ENCODE measurements at places on chromosomes 5 and 9. TPM values are rescaled to one million over a fixed set of nuclear protein-coding genes. Genes with fewer than 3 reads are reported as not detected.
A peak's percentile ranks its signal among the peaks of the same experiment; 100 is the strongest.

The GPRIN1 gene
- 1.7 TPM for total RNA-seq

GRCh38 chr9:136831002-136831719, 11.1 kb upstream of the AJM1 start:
- H3K27me3 ChIP-seq: no peaks in the 10 kb centered on the region
- H3K4me1 ChIP-seq: no peaks in the 10 kb centered on the region
- no peak overlapping the region for H3K4me3 ChIP-seq
- H3K27ac ChIP-seq: no peak overlapping the region
- DNase-seq: no peak
- H3K36me3 ChIP-seq: peaks cover 80% of the 10 kb centered on the region

GRCh38 chr5:82348784-82349425, 70.8 kb upstream of the RPS23 start:
- H3K27ac ChIP-seq: peak overlapping the region; percentile 25
- no peaks in the 10 kb centered on the region for H3K36me3 ChIP-seq
- H3K27me3 ChIP-seq: no peaks in the 10 kb centered on the region
- DNase-seq: no peak

- no peak for DNase-seq
- no peak overlapping the region for H3K27ac ChIP-seq
- no peaks in the 10 kb centered on the region for H3K27me3 ChIP-seq
- H3K4me1 ChIP-seq: no peaks in the 10 kb centered on the region
Measured at GRCh38 chr5:106737111-106737510, 933.6 kb downstream of the EFNA5 start.

DNA sequence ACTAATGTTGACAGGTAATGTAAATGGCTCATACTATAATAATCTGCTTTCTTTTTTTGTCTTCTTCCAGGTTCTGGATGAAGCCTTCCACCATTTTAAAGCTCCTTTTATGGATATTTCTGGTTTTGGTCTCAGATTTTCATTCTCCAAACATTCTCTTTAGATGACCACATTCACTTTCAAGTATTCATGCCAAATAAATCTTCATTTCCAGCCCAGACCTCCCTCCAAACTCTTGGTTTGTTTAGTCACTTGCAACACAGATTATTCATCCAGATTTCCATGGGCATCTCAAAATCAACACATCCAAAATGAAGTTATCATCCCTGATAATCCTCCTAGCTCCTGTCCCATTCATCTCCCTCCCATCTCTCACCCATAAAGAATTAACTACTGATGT, 40.3 kb upstream of the SVEP1 start:
- no peak for DNase-seq
- H3K4me1 ChIP-seq: peaks cover 4% of the 10 kb centered on the region

DNA sequence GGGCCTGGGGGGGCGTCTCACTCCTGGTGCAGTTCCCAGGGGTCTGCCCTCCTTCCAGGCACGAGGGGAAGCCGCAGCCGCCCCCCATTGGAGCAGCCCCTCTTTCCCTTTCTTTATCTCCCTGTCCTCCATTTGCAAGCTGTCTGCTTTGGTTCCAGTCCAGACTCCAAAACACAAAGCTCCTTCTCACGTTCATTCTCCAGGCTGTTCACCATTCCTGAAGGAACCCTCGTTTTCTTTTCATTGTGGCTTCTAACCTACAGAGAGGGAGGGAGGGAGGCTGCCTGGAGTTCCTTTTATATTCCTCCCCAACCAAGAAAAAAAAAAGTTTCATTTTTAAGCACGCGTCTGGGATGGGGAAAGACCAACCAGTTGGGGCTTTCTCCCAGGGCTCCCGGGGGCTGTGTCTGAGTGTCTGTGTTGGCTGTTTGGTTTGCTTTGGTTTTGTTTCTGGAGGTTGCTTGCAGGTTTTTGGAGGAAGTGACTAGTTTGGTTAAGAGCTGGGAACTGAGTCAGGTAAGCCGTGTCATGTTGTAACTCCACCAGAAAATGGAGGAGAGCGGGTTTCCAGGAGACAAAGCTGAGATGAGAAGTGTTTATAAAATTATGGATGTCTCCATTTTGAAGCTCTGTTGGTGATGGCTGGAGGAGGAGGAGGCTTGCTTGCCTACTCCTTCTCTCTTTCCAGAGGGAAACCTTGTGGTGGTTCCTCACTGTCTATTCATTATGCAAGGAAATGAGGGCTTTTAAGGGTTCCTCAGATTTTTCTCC, 1.6 kb downstream of the ZNF462 start:
- H3K27me3 ChIP-seq: peaks cover 7% of the 10 kb centered on the region
- H3K27ac ChIP-seq: peak overlapping the region; percentile 89
- no peaks in the 10 kb centered on the region for H3K36me3 ChIP-seq
- DNase-seq: no peak

DNA sequence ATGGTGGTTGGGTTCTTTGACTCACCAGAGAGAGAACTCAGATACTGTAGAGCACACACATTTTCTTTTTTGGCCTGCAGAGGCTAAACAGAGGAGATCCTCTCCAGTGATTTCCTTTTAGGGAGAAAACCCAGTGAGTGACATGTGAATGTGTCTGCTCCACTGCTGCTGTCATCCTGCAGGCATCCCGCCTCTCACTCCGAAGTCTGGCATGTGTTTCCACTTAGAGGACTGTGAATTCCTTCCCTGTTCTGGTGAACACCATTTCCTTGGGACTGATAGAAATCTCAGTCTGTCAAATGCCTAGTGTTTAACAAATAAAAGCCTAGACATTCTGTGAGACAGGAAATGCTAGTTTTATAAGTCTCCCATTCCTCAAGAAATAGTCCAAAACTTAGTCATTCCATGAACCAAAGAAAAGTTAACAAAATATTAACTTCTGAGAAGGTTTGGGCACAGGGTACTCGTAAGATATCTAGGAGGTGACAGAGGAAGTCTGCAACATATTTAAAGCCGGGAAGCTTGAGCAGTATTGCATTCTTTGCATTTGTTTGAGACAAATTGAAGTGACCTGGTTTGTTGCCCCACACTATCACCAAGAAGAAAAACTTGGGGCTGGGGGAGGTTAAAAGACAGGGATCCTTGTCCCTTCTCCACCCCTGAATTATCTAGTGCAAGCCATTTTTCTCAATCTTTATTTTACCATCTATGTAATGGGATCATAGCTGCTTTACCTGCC, 74.9 kb upstream of the NIPAL4 start:
- no peaks in the 10 kb centered on the region for H3K36me3 ChIP-seq
- no peak overlapping the region for H3K4me3 ChIP-seq
- H3K27ac ChIP-seq: peak overlapping the region; percentile 26
- no peak for DNase-seq

The SLC6A19 gene
- total RNA-seq: not detected

DNA sequence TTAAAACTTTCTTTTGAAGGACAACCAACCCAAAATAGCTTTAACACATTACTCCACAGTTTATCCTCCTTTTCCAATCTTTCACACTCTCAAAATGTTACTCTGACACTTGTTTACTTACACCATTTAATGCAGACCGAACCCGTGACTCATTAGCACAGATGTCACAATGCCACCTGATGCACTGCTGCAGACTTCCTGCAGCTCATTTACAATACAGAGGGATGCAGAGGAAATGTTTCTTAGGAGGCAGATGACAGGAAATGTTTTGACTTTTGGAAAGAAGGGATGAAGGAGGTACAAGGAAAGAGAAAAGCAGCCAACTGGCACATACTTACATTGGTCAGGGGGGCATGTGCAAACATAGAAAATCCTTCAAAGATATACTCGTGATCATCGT, 39.0 kb downstream of the DROSHA start:
- H3K27me3 ChIP-seq: no peaks in the 10 kb centered on the region
- no peak for DNase-seq
- H3K4me1 ChIP-seq: no peaks in the 10 kb centered on the region
- no peak overlapping the region for H3K4me3 ChIP-seq

The TCF7 gene
- 7.2 TPM for total RNA-seq

GRCh38 chr9:22383718-22384117, 62.9 kb upstream of the DMRTA1 start:
- DNase-seq: no peak
- H3K4me3 ChIP-seq: no peak overlapping the region
- H3K27ac ChIP-seq: no peak overlapping the region
- no peaks in the 10 kb centered on the region for H3K4me1 ChIP-seq
- no peaks in the 10 kb centered on the region for H3K36me3 ChIP-seq

GRCh38 chr9:38331141-38331540, 61.4 kb upstream of the ALDH1B1 start:
- H3K4me1 ChIP-seq: no peaks in the 10 kb centered on the region
- no peaks in the 10 kb centered on the region for H3K27me3 ChIP-seq
- no peak overlapping the region for H3K27ac ChIP-seq
- DNase-seq: no peak

DNA sequence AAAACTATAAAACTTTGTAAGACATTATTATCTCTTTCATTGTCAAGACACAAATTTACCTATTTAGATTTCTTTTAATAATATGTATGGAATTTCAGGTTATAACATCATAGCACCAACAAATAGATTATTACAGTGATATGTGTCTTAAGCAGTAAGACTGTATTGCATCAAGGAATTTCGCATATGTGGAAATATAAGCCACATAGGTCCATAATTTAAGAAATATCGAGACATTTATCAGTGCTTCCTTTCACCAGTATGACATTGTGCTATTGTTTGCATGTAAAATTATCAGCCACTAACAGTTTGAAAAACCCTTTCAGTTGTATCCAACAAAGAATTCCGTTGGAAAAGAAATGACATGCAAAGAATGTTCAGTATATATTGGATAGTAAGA, 186.7 kb upstream of the RASA1 start:
- H3K27ac ChIP-seq: no peak overlapping the region
- H3K4me3 ChIP-seq: no peak overlapping the region
- no peaks in the 10 kb centered on the region for H3K4me1 ChIP-seq
- no peak for DNase-seq

GRCh38 chr9:93098236-93098946, 2.4 kb downstream of the CARD19 start:
- DNase-seq: peak; percentile 95
- peaks cover 59% of the 10 kb centered on the region for H3K4me1 ChIP-seq
- H3K27ac ChIP-seq: peak overlapping the region; percentile 97
- H3K4me3 ChIP-seq: peak overlapping the region; percentile 100
- no peaks in the 10 kb centered on the region for H3K36me3 ChIP-seq

The CXCL14 gene
- 288 TPM for total RNA-seq

- no peaks in the 10 kb centered on the region for H3K27me3 ChIP-seq
- no peak overlapping the region for H3K27ac ChIP-seq
- no peaks in the 10 kb centered on the region for H3K4me1 ChIP-seq
- DNase-seq: no peak
- peaks cover 40% of the 10 kb centered on the region for H3K36me3 ChIP-seq
- H3K4me3 ChIP-seq: no peak overlapping the region
Measured at GRCh38 chr9:95927271-95928004, 51.9 kb downstream of the ERCC6L2 start.

- no peaks in the 10 kb centered on the region for H3K4me1 ChIP-seq
- no peak overlapping the region for H3K27ac ChIP-seq
- no peaks in the 10 kb centered on the region for H3K36me3 ChIP-seq
- H3K4me3 ChIP-seq: no peak overlapping the region
- DNase-seq: no peak
- no peaks in the 10 kb centered on the region for H3K27me3 ChIP-seq
Measured at GRCh38 chr5:40364441-40364840, 315.3 kb upstream of the PTGER4 start.

The PCDHGC4 gene
- 12.5 TPM for total RNA-seq

The PCDHGA10 gene
- 9.1 TPM for total RNA-seq

The GTF3C5 gene
- total RNA-seq: 103 TPM

The MARCHF11 gene
- not detected for total RNA-seq

DNA sequence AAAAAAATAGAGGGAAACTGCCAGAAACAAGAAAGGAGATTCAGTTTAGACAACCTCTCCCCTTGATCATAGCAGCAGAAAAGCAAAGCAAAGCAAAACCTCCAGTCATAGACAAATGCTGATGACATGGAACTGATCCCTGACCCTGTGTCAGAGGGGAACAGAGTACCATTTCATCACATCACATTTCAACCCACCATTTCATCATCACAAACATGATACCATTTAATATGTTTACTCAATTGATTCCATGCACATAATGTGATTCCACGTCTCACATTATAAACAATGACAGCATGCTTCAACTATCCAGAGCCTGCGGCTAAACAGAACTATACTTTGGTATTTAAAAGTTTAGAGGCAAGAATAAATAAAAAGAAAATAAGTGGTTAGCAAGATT, 28.7 kb upstream of the ACOT12 start:
- peaks cover 10% of the 10 kb centered on the region for H3K4me1 ChIP-seq
- H3K27me3 ChIP-seq: no peaks in the 10 kb centered on the region
- peaks cover 8% of the 10 kb centered on the region for H3K36me3 ChIP-seq
- no peak overlapping the region for H3K4me3 ChIP-seq
- DNase-seq: no peak

GRCh38 chr5:42587096-42587723, 164.0 kb downstream of the GHR start:
- H3K4me3 ChIP-seq: peak overlapping the region; percentile 3
- DNase-seq: no peak
- no peak overlapping the region for H3K27ac ChIP-seq
- H3K36me3 ChIP-seq: no peaks in the 10 kb centered on the region
- H3K4me1 ChIP-seq: peaks cover 25% of the 10 kb centered on the region

- H3K36me3 ChIP-seq: no peaks in the 10 kb centered on the region
- H3K4me3 ChIP-seq: no peak overlapping the region
- peaks cover 5% of the 10 kb centered on the region for H3K27me3 ChIP-seq
- no peak overlapping the region for H3K27ac ChIP-seq
- H3K4me1 ChIP-seq: no peaks in the 10 kb centered on the region
Measured at GRCh38 chr9:134618163-134618832, 23.3 kb upstream of the COL5A1 start.

DNA sequence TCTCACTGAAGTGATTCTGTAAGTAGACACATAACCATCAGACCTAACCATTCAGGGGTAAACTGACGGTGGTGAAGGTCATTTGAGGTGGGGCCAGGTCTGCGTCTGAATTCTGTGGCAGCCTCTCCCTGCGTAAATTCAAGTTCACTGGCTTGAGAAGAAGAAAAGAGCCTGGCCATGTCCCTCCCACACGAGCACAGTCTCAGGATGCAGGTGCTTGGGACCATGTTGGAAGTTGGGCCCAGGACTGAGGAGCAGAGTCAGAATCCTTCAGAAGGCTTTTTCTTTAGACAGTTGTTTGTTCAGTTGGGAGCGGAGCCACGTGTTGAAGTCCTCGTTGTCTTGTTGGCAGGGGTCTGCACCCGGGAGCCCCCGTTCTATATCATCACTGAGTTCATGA, 24.1 kb downstream of the QRFP start:
- H3K4me3 ChIP-seq: no peak overlapping the region
- no peak for DNase-seq
- H3K27me3 ChIP-seq: no peaks in the 10 kb centered on the region
- no peaks in the 10 kb centered on the region for H3K4me1 ChIP-seq
